ENCODE measurements at places on chromosomes 6 and 20.

DNA sequence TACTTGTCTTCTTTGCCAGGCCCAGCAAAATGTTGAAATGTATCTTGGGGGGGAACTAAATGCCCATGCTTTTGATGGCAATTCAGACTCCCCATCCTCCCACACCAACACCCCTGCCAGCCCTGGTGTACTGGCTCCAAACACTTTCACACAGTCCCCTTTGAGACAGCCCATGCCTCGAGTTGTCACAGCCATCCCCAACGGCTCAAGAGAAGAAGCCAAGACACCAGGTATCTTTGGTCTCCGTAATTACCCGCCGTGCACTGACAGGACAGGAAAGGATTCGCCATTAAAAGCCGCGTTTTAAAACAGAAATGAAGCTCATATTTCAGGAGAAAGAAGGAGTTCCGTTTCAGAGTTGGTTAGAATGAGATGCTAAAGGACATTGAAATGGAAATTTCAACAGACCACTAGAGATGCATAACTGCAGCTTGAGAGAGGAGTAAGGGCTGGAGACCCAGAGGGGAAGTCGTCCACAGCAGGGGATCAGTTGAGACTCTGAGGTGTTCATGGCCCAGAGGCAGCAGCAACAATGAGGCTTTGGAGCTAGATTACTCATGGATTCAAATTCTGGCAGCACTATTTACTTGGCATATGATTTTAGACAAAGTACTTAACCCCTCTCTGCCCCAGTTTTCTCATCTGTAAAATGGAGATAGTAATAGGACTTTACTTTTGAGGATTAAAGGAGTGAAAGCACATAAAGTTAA, 63.5 kb upstream of the ADGRF1 start:
- no peak for DNase-seq

DNA sequence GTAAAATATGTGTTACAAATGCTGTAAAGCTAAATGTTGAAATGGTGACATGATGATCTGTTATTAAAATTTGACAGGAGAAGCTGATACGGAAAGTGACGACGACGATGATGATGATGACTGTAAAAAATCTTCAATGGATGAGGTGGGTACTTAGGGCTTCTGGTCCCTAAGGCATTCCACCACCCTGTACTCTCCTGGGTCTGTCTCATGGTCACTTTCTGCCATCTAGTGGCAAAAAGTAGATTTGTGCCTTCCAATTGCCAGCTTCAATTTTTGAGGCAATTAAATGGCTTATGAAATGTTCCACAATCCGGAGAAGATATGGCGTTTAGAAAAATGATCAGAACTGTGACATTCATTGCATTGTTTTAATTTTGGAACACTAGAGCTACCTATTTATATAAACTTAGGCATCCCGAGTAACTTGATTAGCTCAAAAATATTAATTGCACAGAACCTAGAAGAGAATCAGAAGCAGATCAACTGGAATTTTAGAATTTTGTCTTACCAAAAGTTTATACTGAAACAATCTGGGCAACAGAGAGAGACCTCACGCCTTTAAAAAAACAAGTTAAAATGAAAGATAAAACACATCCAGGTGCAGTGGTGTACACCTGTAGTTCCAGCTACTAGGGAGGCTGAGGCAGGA, 346.5 kb upstream of the PLCB4 start:
- no peak for DNase-seq

GRCh38 chr20:4929686-4930397, 71.5 kb downstream of the SLC23A2 start:
- DNase-seq = no peak

- DNase-seq = no peak
Observed at GRCh38 chr6:74587386-74587785, 618.5 kb downstream of the COL12A1 start.

DNA sequence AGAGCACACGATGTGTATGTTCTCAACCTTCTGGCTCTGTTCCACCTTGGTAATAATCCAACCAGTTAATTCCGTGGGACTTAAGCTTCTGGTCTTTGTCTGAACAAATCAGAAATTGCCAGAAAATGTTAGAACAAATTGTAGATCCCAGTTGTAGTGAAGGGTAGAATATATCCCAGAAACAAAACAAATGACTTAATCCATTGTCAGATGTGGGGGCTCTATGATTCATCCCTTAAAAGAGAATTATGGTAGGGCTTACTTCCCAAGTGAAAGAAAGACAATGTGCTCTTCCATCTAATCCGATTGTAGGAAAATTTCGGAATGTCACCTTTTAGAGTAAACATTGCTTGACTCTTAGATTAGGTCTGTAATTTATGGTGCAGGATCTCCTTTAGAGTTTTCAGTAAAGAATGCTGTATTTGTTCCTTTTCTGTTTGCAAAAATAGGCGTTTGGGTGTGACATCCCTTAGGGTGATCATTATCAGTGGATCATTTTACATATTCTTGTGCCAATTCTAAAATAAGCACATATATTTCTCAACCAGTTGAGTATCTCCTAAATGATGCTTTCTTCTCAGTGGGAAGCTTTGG, 234.5 kb upstream of the ZNF217 start:
- DNase-seq = no peak

GRCh38 chr6:11869672-11870340, 91.2 kb upstream of the ADTRP start:
- DNase-seq = peak; percentile 56

GRCh38 chr6:88919032-88919431, 44.4 kb downstream of the RNGTT start:
- no peak for DNase-seq

DNA sequence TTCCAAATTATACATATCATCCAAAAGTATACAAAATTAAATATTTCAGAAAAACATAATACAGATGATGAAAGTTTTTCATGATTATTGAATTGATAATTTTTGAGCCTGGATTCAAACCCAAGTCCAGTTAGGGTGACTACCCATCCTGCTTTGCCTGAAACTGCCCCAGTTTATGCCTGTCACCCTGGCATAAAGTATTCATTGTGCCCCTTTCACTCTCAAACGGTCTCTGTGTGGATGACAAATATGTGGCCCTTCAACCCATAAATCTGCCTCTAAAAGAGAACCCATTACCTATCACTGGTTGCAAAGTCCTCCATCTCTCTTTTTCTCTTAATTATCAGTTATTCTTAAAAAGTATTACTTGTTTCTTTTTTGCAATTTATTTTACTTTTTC, 553.7 kb upstream of the JARID2 start:
- no peak for DNase-seq

DNA sequence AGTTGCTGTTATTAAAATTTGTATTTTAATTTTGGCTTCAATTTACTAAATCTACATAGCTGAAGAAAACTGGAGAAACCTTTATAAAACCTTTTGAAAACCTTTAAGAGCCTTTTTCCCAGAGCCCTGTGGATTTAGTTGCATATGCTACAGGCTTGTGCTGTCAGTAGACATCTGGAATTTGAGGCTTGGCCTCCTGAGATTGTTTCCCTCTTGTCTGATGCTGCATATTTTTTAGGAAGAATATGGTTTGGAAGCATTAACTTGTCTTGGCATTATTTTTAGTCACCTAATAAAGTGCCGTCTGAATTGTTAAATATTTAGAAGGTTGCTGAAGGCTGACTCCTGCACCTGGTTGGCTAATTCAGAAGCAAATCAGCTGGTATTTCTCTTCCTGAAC, 369.4 kb downstream of the UTRN start:
- no peak for DNase-seq

GRCh38 chr20:38308047-38308438, 4.1 kb downstream of the BPI start:
- DNase-seq = no peak

DNA sequence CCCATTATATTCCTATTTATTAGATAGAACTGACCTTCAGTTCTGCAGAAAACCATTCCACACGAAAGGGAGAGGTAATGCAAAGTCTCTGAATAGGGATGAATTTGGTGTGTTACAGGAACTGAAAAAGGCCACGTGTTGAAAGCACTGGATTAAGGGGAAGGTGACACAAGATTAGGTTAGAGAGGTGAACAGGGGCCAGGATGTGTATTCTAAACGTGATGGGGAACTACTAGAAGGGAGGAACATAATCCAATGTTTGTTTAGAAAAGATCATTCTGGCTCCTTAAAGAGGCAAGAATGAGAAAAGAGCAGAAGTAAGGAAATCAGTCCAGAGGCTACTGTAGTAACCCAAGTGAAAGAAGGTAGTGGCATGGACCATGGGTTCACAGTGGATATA, 6.3 kb upstream of the ZKSCAN8 start:
- DNase-seq = no peak

- DNase-seq = no peak
Observed at GRCh38 chr20:36775196-36775595, 1.6 kb upstream of the DSN1 start.

DNA sequence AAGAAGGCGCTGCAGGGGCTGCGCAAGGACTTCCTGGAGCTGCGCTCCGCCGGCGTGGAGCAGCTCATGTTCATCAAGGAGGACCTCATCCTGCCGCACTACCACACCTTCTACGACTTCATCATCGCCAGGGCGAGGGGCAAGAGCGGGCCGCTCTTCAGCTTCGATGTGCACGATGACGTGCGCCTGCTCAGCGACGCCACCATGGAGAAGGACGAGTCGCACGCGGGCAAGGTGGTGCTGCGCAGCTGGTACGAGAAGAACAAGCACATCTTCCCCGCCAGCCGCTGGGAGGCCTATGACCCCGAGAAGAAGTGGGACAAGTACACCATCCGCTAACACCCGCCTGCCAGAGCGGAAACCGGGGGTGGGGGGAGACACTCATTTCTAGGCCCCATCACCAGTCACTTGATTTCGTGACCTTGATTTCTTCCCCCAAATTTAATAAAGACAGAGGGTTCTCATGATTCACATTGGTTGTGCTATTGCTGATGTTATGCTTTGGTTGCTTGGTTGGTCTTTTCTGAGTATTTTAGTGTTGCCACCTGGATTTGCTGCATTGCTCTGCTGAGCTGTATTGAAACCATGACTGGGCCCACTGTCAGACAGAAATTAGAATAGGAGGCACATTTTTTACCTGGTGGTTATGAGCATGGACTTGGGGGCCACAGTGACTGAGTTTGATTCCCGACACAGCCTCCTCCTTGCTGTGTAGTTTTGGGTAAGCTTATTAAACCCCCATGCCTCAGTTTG, 1.5 kb downstream of the FAM50B start:
- DNase-seq = no peak

- no peak for DNase-seq
Observed at GRCh38 chr6:15614277-15614676, 48.6 kb downstream of the DTNBP1 start.

- DNase-seq = no peak
Observed at GRCh38 chr6:140970485-140970884, 1162.2 kb upstream of the GJE1 start.

GRCh38 chr6:169427856-169428255, 174.2 kb upstream of the THBS2 start:
- no peak for DNase-seq

- no peak for DNase-seq
Observed at GRCh38 chr6:170464080-170464479, 89.0 kb downstream of the PSMB1 start.

- peak; percentile 37 for DNase-seq
Observed at GRCh38 chr6:170048615-170049256, 242.1 kb downstream of the DLL1 start.

- peak; percentile 63 for DNase-seq
Observed at GRCh38 chr6:147204060-147204785, at the start of gene STXBP5. Gene STXBP5, plus strand, starts transcription at chr6:147204417. Its CDS starts 116 bp downstream, at chr6:147204533.

GRCh38 chr6:151196555-151196954, 43.2 kb upstream of the AKAP12 start:
- DNase-seq = peak; percentile 35

GRCh38 chr6:75203721-75204120, 2.1 kb downstream of the COL12A1 start:
- peak; percentile 46 for DNase-seq

- no peak for DNase-seq
Observed at GRCh38 chr20:15076785-15077184, 739.4 kb upstream of the FLRT3 start.

- no peak for DNase-seq
Observed at GRCh38 chr6:166739976-166740318, 112.9 kb upstream of the RPS6KA2 start.

- no peak for DNase-seq
Observed at GRCh38 chr6:14889611-14890593, 356.0 kb upstream of the JARID2 start.

- DNase-seq = no peak
Observed at GRCh38 chr6:10977231-10977968, 66.7 kb downstream of the ELOVL2 start.

GRCh38 chr6:147194652-147195411, 9.4 kb upstream of the STXBP5 start:
- no peak for DNase-seq

All from left hindlimb (tissue), 1 donor.